Foreskin keratinocyte (primary cell): ENCODE measurements at places on chromosomes 7 and 10. TPM values are rescaled to one million over a fixed set of nuclear protein-coding genes. Genes with fewer than 3 reads are reported as not detected.

Gene PHKG1
- total RNA-seq, result 0.35 and 0.41 TPM in 2 replicates

Gene TWIST1
- total RNA-seq, result 0.28 and 0.31 TPM in 2 replicates

Gene CLCN1
- total RNA-seq, result 0.04 TPM in 1 of 2 replicates, not detected in the other

Gene ATP5MK
- total RNA-seq, result 421 and 463 TPM in 2 replicates

Gene PIK3CG
- total RNA-seq, result not detected in 2 replicates

- DNase-seq, result no peak
Measured at GRCh38 chr10:38003588-38003987, 6.9 kb upstream of the ZNF33A start.

DNA sequence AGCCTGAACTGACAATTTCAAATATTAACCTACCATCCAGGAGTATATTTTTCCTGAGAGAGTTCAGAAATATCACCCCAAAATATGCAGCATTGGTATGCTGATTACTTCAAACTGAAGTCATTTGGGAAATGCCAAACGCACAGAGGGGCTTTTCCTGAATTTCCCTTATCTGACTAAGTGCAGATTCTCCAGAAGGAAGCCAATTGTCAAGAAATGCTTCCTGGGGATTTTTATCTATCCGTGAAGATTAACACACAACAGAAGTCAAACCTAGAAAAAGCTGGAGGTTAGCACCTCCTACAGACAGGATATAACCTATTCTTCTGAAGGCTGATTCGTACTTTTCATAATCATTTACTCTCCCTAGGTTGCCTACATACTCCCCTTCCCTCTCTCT is 91.0 kb downstream of the AKR1D1 start:
- DNase-seq, result no peak

DNA sequence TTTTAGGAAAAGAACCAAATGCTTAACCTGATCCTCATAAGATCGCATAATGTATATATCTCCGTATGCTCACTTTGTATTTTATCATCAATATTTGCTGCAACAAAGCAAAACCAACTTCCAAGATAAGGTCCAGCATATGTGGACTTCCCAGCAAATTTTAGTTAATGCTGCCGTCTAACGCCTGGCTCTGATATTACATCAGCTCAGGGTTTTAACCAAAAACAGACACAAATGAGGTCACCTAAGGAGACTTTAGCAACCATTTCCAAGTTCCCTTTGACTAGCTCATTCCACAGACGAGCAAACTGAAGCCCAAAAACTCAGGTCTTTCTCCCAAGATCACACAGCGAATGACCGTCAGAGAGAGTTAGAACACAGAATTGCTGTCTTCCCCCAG is 59.4 kb upstream of the UCN3 start:
- DNase-seq, result no peak

DNA sequence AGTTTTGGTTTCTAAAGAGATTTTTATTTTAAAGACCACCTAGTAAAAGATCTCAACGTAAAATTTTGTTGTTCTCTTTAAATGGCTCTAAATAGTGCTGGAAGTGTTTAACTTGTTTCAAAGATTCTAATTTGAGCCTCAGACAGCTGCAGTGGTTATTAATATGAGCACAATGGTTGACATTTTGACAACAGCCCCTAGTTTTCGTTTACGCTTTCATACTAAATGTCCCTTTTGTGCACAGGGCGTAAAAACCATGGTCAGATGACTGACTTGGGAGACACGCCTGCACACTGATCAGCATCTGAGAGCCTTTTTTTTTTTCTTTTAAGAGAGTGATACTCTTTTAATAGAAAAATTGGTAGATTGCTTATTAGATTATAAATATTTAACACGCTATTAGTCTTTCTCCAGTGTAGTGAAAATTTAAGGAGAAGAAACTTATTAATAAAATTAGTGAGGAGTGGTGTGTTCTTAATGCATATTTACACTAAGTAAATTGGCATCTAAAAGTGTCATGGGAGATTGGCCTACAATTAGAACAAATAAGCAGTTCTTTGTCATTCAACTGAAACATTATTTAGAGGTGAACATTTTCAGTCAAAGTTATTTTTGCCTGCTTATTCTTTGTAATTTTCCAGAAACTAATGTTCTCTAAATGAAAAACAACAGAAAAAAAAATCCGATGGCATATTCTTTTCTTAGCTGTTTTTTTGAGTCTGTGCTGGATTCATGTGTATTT is 182.8 kb upstream of the PHYHIPL start:
- DNase-seq, result no peak

- no peak for DNase-seq
Measured at GRCh38 chr7:34011696-34012095, 106.4 kb downstream of the BMPER start.

DNA sequence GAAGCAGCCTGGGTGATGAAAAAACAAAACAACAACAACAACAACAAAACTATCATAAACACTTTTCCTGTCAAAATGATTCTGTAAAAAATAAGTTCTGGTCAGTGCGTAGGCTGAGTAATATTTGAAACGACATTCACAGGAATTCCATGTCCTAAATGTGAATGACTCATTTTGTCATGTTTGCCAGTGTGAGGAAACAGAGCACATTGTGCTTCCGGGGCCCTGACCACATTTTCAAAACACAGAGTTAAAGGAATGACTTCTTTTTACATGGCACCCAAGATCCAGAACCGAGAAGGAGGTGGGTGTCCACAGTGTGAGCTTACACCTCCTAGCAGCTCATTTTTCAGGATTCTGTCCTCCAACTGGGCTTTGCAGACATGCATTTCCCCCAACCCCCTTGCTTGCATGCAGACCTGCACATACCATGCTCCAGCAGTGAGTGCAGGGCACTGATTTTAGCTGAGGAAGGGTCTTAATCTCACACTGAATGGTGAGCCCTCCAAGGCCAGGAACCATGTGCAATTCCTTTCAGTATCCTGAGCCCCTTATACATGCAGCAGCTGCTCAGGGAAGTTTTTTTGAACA is 3.0 kb downstream of the CLRN3 start:
- DNase-seq, result no peak

GRCh38 chr7:48285373-48285772 is 114.1 kb downstream of the ABCA13 start:
- DNase-seq, result peak; percentile 63

GRCh38 chr7:40978047-40978446 is 724.8 kb downstream of the INHBA start:
- DNase-seq, result no peak

- peak; percentile 92 for DNase-seq
Measured at GRCh38 chr10:32982911-32983909, 25.2 kb upstream of the ITGB1 start.

DNA sequence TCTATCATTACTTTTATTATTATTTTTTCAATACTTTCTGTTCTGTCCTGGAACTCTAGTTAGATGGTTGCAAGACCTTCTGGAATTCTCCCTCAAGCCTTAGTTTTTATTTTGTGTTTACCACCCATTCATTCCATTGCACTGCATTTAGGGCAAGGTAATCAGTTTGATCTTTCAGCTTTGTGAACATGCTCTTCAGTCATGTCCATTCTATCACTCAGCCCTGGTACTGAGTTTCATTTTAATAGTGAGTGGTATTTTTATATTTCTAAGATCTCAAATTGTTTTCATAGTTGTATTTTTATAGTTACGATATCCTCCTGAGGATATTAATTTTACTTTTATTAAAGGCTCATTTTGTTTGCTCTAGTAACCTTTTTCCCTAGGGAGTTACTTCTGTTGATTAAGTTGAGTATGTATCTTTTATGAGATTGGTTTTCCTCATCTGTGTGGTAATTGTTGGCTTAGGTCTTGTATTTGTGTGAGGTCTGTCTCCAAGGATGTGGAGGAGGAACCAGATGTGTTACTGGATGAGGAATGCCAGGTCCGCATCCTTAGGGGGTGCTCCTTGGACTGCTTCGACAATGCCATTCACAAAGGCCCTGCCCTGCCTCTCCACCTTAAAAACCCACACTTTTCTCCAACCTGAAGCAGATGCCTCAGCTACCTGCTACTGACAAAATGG is 46.7 kb upstream of the RAB18 start:
- no peak for DNase-seq

- DNase-seq, result no peak
Measured at GRCh38 chr7:145812218-145812617, 304.4 kb upstream of the CNTNAP2 start.

- peak; percentile 26 for DNase-seq
Measured at GRCh38 chr7:129108581-129108980, 35.9 kb upstream of the TSPAN33 start.

DNA sequence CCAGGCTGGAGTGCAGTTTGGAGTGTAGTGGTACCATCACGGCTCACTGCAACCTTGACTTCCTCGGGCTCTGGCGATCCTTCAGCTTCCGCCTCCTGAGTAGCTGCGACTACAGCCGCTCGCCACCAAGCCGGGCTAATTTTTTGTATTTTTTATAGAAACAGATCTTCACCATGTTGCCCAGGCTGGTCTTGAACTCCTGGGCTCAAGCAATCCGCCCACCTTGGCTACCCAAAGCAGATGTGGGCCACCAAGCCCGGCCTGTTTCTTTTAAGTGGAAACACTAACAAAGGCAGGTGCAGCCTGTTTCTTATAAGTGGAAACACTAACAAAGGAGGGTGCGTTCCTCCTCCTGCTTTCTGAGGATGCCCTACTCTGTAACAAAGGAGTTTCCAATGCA is 18.2 kb downstream of the PRF1 start:
- no peak for DNase-seq

GRCh38 chr7:42469341-42469740 is 232.3 kb upstream of the GLI3 start:
- no peak for DNase-seq
